ENCODE measurements at places on chromosomes 4 and X.

DNA sequence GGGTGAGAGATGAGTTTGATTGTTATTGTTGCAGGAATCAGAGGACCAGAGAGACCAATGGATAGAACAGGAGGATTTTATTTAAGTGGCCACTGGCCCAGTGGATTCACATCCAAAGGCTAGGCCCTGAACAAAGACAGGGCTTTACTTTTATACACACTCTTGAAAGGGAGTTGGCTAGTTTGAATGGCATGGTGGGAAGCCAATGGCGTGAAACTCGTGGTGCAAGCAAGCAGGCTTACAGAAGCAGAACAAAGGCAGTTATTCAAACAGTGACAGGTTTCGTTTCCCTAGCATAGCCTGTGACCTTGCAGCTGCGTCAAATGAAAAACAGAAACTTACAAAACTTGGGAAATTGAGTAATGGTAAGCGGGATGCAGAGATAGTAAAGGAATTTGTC is 110.2 kb upstream of the PRDX4 start:
- DNase-seq: no peak

DNA sequence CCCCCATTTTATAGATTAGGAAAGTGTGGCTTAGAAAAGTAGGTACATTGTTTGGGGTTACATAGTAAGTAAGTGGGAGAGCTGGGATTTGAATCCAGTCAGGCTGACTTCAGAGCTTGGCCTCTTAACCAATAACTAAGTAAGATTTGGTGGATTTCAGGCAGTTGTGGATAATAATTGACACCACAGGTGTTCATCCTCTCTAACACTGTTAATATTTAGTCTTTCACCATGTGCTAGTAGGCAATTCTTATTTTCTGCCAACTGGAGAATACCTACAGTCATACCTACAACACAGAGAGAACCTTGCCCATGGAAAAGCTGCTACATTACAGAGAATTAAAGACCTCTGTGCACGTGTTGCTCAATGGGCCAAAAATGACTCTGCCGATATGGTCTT is 89.5 kb downstream of the DIAPH2 start:
- no peak for DNase-seq

- DNase-seq: no peak
These were observed 70.0 kb downstream of the MGST2 start for GRCh38 chr4:139735381-139736273.

- no peak for DNase-seq
These were observed 100.0 kb downstream of the ADAMTS3 start for GRCh38 chr4:72468904-72469502.

- no peak for DNase-seq
These were observed 120.5 kb upstream of the FAT1 start for GRCh38 chr4:186844059-186844681.

DNA sequence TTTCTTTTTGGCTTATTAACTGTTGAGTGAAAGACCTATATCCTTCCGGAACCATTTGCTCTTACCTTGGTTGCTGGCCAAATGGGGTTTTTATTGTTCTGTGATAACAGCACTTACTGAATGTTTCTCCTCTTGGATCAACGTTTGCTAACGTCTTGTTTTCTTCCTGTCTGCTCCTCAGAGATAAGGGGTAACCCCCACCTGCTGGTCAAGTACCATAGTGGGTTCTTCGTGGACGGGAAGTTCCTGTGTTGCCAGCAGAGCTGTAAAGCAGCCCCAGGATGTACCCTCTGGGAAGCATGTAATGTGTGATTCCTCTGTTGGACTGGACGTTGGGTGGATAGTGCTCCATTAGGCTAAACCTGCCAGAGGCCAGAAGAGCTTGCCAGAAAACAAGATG is 15.3 kb downstream of the BMX start:
- no peak for DNase-seq

DNA sequence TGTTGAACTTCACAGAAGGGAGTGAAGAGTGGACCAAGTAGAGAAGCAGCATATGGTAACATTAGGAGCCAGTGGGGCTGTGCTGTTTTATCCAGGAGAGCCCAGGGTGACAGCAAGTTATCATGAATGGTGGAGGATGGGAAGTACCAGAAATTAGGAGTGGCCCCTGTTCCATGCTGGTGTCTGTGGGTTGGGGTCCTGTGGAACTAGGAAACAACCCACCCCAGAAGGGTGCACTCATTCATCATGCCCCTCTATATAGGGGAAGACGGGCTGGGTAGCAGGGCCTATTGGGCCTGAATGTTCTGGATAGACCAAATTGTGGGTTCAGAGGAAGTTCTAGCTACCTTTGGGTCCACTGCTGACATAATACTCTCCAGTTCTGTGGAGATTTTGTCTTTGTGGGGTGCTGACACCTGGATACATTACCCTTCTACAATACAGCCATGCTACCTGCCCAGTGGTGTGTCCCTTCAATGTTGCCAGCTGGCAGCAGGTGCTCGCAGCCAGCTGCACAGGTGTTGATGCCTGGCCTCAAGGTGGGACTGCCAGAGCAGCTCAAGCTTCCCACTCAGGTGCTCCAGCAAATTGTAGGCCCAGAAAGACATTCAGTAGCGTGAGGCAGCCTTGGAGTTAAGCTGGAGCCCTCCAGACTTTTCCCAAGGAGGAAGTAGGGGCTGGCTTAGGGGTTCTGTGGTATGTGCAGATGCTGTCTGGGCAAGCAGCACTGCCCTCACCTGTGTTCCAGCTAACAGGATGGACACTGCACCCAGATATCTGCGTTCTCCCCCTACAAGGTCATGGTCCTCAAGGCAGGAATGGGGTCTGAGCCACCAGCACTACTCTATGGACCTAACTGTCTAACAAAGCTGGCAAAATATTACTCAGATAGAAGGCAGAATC is 106.5 kb downstream of the NHSL2 start:
- no peak for DNase-seq

- no peak for DNase-seq
These were observed 54.1 kb downstream of the SRPX start for GRCh38 chrX:38166478-38167083.

DNA sequence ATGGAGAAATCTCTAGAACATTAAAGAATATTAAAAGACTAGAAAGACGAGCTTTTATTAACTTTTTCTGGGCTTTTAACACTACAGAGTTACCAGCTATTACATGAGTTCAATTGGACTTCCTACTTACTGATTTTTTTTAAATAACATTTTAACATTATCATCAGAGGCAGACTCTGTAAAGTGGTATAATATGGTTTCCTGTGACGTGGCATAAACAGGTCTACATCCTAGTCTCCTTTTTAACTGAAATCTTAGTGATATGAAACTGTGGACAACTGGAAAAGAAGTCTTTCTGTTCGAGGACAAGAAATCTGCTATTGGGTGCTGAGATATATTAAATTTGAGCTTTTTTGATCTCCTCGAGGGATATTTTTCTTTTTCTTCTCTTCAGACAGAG is 48.7 kb upstream of the ABCG2 start:
- no peak for DNase-seq

DNA sequence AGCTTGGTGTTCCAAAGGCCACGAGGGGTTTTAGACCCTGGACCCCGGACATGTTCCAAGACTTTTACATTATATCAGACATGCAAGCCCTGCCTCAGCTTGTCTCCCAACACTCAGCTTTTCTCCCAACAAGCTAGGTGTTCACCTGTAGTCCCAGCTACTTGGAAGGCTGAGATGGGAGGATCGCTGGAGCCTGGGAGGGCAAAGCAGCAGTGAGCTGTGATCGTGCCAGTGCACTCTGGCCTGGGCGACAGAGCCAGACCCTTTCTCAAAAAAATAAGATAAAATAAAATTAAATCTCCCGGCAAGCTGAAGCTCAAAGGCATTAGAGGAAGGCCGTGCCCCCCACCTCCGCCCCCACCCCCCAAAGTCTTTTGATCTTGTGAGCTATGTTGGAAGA is 13.7 kb downstream of the CTAG1A start:
- DNase-seq: no peak

DNA sequence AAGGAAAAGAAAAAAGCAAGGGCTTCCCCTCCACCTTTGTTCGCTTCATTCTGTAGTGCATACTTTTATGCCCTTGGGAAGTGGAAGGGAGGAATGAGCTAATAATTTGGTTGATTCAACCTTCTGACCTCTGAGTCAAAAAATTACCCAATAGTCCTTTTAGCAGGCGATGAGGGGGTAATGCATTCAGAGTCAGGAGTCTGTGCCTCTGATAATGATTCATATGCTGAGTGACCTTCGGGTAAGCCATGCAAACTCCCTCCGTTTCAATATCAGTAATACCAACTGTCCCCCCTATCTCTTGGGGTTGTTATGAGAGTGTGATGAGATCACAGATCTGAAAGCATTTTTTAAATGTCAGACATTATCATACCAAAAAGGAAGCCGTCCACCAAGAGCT is 41.6 kb upstream of the ACSL4 start:
- DNase-seq: no peak

DNA sequence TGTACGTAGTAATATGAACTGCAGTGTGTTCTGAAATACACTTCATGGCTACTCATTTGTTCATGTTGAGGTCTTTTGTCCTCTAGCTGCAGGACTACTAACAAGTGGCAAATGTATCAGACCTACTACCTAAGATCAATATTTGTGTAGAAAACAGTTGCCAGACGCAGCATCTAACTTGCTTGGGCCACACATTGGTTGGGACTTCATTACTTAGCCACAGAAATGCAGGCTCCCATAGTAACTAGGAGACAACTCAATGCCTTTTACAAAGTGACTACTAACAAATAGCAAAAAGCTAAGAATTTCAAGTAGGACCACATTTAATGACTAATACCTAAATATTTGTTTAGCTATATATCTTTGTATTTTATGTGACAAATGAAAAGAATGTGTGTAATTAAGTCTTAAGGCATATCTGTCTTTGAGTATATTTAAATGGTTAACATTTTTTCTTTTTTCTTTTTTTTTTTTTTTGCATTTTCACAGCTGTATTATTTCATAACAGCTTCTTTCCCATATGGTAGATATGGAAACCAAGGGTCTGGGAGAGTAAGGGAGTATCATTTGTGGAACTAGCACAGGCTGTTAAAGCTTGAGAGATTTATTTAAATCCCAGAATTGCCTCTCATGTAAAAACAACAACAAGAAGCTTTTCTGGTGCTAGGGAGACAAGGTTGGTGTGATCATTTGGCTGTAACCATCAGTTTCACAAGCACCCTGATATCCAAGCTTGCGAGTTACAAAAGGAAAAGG is 2.7 kb downstream of the CT47C1 start:
- DNase-seq: no peak

GRCh38 chrX:5957506-5957905 is 271.2 kb downstream of the NLGN4X start:
- DNase-seq: no peak

DNA sequence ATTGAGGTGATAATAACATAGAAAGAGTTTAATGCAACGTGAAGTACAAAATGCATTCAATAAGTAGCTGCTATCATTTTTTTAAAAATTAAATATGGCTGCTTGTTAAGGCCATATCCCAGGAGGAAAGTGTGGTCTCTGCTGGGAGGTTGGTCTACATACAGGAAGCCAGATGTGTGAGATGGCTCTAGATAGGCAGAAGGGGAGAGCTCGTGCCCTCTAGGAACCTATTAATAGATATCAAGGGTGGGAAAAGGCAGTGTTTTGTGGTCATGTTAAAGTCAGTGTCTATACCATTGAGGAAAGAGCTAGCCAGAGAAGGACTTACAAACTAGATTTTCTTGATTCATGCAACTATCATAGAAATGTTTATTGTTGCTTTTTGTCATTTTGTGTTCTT is 140.5 kb downstream of the KLHL8 start:
- DNase-seq: no peak

DNA sequence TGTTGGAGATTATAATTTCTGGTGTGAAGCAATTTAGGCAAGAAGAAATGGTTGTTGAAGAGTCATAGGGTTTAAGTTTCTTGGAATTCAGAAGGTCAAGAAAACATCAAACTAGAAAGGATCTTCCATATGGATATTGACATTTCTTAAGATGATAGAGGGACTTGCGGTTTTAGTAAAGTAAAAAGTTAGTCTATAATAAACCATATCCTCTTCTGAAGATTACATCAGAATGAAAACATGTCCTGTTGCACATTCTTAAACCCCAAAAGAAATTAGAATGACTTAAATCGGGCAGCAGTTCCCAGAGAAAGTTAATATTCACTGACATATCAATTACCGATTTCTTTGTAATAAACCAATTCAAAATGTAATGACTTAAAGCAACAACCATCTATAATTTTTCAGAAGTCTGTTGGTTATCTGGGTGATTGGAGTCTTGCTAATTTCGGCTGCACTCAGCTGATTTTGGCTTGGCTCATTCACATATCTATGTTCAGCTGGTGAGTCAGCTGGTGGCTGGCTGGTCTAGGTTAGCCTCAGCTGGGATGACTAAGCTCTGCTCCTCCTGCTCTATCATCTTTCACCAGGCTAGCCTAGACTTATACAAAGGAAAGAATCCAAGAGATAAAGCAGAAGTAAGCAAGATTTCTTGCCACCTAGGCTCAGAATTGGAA is 24.4 kb upstream of the DYNLT3 start:
- DNase-seq: no peak

- DNase-seq: no peak
These were observed 217.6 kb downstream of the SNCA start for GRCh38 chr4:89619206-89619962.

- DNase-seq: no peak
These were observed 49.5 kb upstream of the CBR4 start for GRCh38 chr4:169059306-169060211.

DNA sequence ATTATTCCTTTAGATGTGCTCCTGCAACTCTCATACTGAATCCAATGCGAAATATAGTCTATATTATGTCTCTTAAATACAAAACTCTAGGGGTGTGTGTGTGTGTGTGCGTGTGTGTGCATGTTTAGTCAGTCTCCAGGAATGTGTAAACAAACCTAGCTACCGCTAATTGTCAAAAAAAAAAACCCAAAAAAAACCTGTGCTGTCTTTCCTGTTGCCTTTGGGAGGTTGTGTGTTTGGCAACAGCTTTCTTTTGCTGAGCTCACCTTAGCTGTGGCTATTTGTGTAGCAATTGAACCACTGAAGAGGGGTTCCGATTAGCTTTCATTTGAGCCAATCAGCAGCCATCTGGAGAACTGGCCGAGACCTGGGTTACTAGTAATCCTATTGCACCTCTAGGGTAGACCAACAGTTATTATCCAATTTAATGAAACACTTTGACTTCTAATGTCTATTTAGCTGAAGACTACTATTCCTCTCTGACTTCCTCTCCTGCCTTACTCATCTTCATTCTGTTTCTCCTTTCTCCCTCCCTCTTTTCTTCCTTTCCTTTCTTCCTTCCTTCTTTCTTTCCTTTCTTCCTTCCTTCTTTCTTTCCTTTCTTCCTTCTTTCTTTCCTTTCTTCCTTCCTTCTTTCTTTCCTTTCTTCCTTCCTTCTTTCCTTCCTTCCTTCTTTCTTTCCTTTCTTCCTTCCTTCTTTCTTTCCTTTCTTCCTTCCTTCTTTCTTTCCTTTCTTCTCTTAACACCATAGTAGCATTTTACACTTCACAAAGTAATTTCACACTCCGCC is 471.1 kb downstream of the GBA3 start:
- DNase-seq: no peak
